ENCODE measurements at places on chromosomes 7 and 10. TPM values are rescaled to one million over a fixed set of nuclear protein-coding genes. Genes with fewer than 3 reads are reported as not detected.

The CYCS gene
- 149 TPM for polyA plus RNA-seq

The SLC13A1 gene
- not detected for polyA plus RNA-seq

The MYL7 gene
- polyA plus RNA-seq, result 5.0 TPM

The GIMAP5 gene
- polyA plus RNA-seq, result 6.5 TPM

The PNLIP gene
- polyA plus RNA-seq, result 0.55 TPM

The FOXP2 gene
- 10.3 TPM for polyA plus RNA-seq
